SK-N-SH (cell line): ENCODE measurements at places on chromosomes 3 and 15. TPM values are rescaled to one million over a fixed set of nuclear protein-coding genes. Genes with fewer than 3 reads are reported as not detected.

DNA sequence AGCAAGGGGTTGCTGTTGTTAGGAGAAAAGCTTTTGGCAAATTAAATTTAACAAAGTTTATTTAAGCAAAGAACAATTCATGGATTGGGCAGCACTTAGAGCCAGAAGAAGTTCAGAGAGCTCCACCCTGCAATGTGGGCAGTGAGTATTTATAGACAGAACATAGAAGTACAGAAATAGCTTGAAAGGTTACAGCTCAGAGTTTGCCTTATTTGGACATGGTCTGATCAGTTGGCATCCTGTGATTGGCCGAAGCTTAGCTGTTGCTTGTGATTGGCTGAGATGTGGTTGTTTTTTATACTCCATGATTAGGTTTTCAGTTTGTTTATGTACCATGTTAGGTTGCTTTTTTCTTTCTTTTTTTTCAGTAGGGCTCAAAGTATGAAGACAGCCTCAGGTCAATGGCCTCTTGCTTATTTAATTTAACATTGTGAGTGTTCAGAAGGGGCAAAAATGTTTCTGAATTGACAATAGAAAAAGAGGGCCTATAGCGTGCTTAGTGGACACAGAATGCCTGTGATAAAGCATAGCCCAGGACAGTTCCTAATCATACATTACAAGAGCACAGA lies 293.8 kb downstream of the IGSF11 start:
- no peak for DNase-seq
- no peaks in the 10 kb centered on the region for H3K36me3 ChIP-seq
- no peak overlapping the region for H3K4me3 ChIP-seq
- no peak overlapping the region for H3K27ac ChIP-seq

GRCh38 chr3:194265505-194265892 lies 85.6 kb downstream of the CPN2 start:
- DNase-seq = peak; percentile 83
- no peak overlapping the region for H3K4me3 ChIP-seq
- H3K27me3 ChIP-seq = no peaks in the 10 kb centered on the region
- no peaks in the 10 kb centered on the region for H3K36me3 ChIP-seq

DNA sequence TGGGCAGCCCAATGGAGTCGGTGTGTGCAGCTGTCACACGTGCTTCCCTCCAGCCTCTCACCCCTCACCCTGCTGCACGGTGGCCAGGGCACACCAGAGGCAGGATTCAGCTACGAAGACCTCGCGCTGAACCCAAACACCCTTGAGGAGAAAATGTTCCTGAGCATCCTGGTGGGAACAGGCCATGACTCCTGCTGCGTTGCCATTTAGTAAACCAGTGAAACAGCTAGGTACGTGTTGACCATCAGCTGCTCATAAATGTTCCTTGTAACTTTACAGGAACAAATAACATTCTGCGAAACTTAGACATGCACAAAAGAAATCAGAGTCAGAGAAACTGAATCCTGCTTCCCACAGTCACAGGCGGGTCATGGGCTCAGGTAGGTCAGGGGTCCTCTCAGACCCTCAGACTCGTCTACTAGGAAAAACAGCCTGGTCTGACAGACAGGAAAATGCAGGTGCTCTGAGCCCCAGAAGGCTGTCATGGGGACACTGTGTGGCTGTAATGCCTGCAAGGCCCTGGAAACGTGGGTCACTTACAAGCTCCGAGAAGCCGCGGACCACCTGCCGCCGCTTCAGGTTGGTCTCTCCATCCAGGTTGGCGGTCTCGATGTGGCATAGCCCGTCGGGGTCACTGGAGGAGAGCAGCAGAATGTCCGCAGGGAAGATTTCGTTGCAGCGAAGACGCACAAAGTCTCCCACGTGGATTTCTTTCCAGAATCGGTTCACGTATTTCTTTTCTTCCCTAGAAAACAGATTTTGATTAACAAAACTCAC lies 82.5 kb downstream of the ATP10A start:
- no peak overlapping the region for H3K4me3 ChIP-seq
- no peak overlapping the region for H3K27ac ChIP-seq
- H3K27me3 ChIP-seq = no peaks in the 10 kb centered on the region
- H3K36me3 ChIP-seq = no peaks in the 10 kb centered on the region
- no peak for DNase-seq
- no peaks in the 10 kb centered on the region for H3K4me1 ChIP-seq

The GP9 gene
- not detected in 2 replicates for polyA plus RNA-seq

The PSMA4 gene
- polyA plus RNA-seq = 212 and 251 TPM in 2 replicates
